ENCODE measurements at places on chromosomes 11 and 22. TPM values are rescaled to one million over a fixed set of nuclear protein-coding genes. Genes with fewer than 3 reads are reported as not detected.

GRCh38 chr11:99068832-99069231, 48.1 kb downstream of the CNTN5 start:
- H3K4me3 ChIP-seq, result no peak overlapping the region
- H3K36me3 ChIP-seq, result no peaks in the 10 kb centered on the region
- no peak for DNase-seq

The OOSP2 gene
- total RNA-seq, result not detected

DNA sequence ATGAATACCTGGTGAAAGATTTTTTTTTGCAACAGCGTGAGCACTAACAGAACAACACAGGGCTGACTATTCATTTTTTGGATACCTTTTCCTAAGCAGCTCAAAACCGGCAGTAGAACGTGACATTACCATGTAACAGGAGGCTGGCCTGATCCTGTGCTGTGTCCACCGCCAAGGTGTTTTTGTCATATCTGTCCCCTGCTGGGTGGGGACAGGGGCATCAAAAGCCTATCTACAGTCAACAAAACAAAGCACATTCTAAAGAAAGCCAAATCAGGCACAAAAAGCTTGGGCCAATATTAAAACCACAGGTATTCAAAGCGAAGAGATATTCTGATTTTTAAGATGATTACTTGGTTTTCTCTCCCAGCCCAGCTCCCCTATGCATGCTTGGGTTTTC, 151.2 kb downstream of the LRRC4C start:
- no peaks in the 10 kb centered on the region for H3K4me1 ChIP-seq
- no peaks in the 10 kb centered on the region for H3K27me3 ChIP-seq
- no peaks in the 10 kb centered on the region for H3K36me3 ChIP-seq

- no peak overlapping the region for H3K27ac ChIP-seq
- peaks cover 27% of the 10 kb centered on the region for H3K4me1 ChIP-seq
- H3K36me3 ChIP-seq, result no peaks in the 10 kb centered on the region
- H3K27me3 ChIP-seq, result no peaks in the 10 kb centered on the region
- no peak for DNase-seq
Measured at GRCh38 chr11:123505546-123506299, 75.7 kb downstream of the GRAMD1B start.

The ST14 gene
- 13.7 TPM for total RNA-seq

DNA sequence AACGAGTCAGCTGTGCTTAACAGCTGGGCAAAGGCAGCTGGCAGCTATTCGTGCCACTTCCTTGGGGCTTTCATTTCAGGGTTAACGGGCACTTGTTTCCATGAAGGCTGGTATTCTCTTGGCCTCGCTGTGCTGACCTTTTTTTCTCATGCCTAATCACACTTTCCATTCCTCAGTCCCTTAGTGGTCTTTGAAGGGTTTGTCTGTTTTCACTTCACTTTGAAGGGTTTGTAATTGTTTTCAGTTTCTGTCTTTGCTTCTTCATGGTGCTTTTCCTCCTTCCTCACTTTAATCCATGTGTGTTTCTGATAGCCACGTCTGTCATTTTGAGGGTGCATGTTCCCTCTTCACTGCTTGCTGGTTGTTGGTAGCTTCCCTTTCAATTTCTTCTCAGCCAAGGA, 24.6 kb downstream of the PPIL2 start:
- H3K4me1 ChIP-seq, result no peaks in the 10 kb centered on the region
- H3K27me3 ChIP-seq, result no peaks in the 10 kb centered on the region
- no peak overlapping the region for H3K4me3 ChIP-seq
- DNase-seq, result no peak
- no peak overlapping the region for H3K27ac ChIP-seq
- peaks cover 66% of the 10 kb centered on the region for H3K36me3 ChIP-seq

The CHRM4 gene
- total RNA-seq, result 3.6 TPM

The HBG2 gene
- 5,270 TPM for total RNA-seq

GRCh38 chr11:22670830-22671229, 4.4 kb downstream of the GAS2 start:
- H3K36me3 ChIP-seq, result no peaks in the 10 kb centered on the region
- H3K4me1 ChIP-seq, result peaks cover 14% of the 10 kb centered on the region
- no peak for DNase-seq
- no peak overlapping the region for H3K4me3 ChIP-seq
- peak overlapping the region; percentile 46 for H3K27ac ChIP-seq
- peaks cover under 1% of the 10 kb centered on the region for H3K27me3 ChIP-seq

DNA sequence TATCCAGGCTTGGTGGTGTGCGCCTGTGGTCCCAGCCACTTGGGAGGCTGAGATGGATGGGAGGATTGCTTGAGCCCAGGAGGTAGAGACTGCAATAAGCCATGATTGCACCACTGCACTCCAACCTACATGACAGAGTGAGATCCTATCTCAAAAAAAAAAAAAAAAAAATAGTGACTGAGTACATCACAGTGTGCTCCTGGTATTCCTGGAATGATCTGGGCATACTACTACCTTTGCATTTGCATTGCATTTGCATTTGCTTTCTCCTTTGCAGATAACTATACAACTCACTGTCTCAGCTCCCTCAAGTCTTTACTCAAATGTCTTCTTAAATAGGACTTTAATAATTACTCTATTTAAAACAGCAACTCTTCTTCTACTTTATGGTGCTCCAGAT, 51.8 kb downstream of the DLG2 start:
- H3K36me3 ChIP-seq, result no peaks in the 10 kb centered on the region
- H3K27ac ChIP-seq, result no peak overlapping the region
- H3K27me3 ChIP-seq, result no peaks in the 10 kb centered on the region
- DNase-seq, result no peak

The HINFP gene
- 19.5 TPM for total RNA-seq

GRCh38 chr11:100930185-100930778, 199.3 kb downstream of the PGR start:
- H3K27ac ChIP-seq, result no peak overlapping the region
- H3K4me3 ChIP-seq, result no peak overlapping the region
- peak; percentile 18 for DNase-seq
- no peaks in the 10 kb centered on the region for H3K36me3 ChIP-seq
- H3K27me3 ChIP-seq, result no peaks in the 10 kb centered on the region

The KCTD14 gene
- total RNA-seq, result 1.2 TPM

The ACR gene
- not detected for total RNA-seq

The BARX2 gene
- 0.14 TPM for total RNA-seq

DNA sequence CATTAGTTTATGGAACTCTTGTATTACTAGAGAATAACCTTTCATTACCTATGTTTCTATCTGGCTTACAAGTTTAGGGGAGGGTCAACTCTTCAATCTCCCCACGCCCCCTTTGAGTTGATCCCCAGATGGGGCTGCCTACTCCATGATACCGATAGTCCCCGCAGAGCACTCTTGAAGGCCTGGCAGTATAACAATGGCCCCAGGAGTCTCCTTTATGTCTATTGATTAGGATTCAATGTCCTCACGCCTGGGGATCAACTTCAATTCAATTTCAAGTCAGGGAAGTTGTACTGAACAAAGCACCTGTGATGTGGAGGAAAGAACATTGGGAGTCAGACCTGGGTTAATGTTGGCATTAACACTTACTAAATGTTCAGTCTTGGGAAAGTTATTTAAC, 520.2 kb downstream of the METTL15 start:
- H3K27ac ChIP-seq, result no peak overlapping the region
- no peaks in the 10 kb centered on the region for H3K36me3 ChIP-seq
- no peaks in the 10 kb centered on the region for H3K4me1 ChIP-seq
- DNase-seq, result no peak
- no peak overlapping the region for H3K4me3 ChIP-seq
- no peaks in the 10 kb centered on the region for H3K27me3 ChIP-seq

DNA sequence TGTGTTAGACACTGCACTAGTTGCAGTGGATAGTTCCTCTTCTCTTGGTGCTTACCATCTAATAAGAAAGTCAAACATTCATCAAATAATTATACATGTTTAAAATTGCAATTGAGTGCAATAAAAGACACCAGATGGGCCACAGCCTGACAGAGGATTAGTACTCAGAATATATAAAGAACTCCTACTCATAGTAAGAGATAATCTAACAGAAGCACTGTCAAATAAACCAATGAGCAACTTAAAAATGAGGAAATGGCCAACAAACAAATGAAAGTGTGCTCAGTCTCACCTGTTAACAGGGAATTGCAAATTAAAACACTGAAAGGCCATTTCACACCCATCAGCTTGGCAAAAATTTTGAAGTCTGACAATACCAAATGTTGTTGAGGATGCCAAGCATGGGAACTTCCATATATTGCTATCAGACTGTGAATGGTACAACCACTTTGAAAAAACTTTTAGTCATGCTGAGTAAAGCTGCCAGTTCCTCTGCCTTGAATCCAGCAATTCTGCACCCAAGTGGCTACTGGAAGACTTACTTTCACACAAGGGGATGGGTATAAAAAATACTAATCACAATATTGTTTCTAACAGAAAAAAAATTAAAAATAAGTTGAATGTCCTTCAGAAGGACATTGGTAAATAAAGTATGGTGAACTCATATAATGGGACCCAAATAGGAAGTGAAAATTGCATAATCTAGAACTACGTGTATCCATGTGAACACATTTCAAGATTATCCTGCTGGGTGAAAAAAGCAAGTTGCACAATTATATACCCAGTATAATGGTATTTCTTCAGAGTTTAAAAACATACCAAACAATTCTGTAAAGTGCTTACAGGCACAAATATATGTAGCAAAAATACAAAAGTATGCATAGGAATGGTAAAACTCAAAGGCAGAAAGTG, 41.4 kb upstream of the CREB3L1 start:
- DNase-seq, result no peak
- H3K27me3 ChIP-seq, result peaks cover 64% of the 10 kb centered on the region
- H3K4me3 ChIP-seq, result no peak overlapping the region
- H3K27ac ChIP-seq, result no peak overlapping the region
- H3K36me3 ChIP-seq, result no peaks in the 10 kb centered on the region
- peaks cover 2% of the 10 kb centered on the region for H3K4me1 ChIP-seq

The ADM2 gene
- 1.5 TPM for total RNA-seq

The OLFML1 gene
- total RNA-seq, result 2.2 TPM

DNA sequence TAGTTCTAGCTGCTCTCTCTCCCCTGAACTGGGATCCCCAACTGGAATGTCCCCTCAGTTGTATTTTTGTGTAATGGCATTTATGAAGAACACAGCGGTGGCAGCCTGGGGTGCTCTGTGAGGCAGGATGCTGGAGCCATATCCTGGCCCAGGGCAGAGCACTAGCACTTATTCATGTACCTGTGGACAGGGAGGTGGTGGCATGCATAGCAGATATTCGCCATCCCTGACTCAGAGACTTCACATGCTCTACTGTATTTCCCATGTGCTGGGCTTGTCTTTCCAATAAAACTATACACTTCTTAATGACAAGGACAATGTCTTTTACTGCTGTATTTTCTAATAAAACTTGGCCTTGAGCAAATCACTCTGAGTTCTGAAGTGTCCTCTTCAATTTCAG, 125.3 kb downstream of the ADAMTS15 start:
- DNase-seq, result no peak
- no peaks in the 10 kb centered on the region for H3K27me3 ChIP-seq
- H3K27ac ChIP-seq, result no peak overlapping the region
- no peaks in the 10 kb centered on the region for H3K36me3 ChIP-seq
- H3K4me1 ChIP-seq, result no peaks in the 10 kb centered on the region
- H3K4me3 ChIP-seq, result no peak overlapping the region

- no peak overlapping the region for H3K4me3 ChIP-seq
- no peak for DNase-seq
- H3K27me3 ChIP-seq, result peaks cover 3% of the 10 kb centered on the region
- no peak overlapping the region for H3K27ac ChIP-seq
Measured at GRCh38 chr11:116838321-116839084, 1.1 kb upstream of the APOA1 start.

DNA sequence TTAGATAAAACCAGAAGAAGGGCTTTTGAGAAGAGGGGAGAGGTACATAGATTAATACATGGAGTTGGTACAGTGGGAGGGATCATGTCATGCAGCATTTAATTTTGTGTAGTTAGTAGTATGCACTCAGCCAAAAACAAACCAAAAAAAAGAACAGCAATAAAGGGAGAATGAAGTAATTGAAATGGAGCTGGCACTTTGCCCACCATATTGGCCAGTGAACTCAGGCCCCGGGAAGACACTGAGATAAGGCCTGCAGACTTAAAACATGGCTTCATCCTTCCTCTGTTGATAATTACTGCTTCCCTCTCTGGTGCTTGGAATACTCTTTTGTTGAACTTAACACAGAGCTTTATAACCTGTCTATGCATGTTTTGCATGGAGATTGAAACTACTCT, 3.1 kb downstream of the PANX1 start:
- H3K36me3 ChIP-seq, result no peaks in the 10 kb centered on the region
- DNase-seq, result no peak
- H3K4me3 ChIP-seq, result no peak overlapping the region

GRCh38 chr11:64723907-64724862, 1.2 kb upstream of the NRXN2 start:
- H3K4me1 ChIP-seq, result peaks cover 5% of the 10 kb centered on the region
- H3K4me3 ChIP-seq, result no peak overlapping the region
- H3K27ac ChIP-seq, result no peak overlapping the region
- H3K36me3 ChIP-seq, result peaks cover 12% of the 10 kb centered on the region
- DNase-seq, result no peak
- peaks cover 42% of the 10 kb centered on the region for H3K27me3 ChIP-seq

The CABP4 gene
- 0.52 TPM for total RNA-seq

- no peaks in the 10 kb centered on the region for H3K27me3 ChIP-seq
- H3K36me3 ChIP-seq, result no peaks in the 10 kb centered on the region
- no peak for DNase-seq
Measured at GRCh38 chr22:36435516-36436415, 45.7 kb downstream of the TXN2 start.

DNA sequence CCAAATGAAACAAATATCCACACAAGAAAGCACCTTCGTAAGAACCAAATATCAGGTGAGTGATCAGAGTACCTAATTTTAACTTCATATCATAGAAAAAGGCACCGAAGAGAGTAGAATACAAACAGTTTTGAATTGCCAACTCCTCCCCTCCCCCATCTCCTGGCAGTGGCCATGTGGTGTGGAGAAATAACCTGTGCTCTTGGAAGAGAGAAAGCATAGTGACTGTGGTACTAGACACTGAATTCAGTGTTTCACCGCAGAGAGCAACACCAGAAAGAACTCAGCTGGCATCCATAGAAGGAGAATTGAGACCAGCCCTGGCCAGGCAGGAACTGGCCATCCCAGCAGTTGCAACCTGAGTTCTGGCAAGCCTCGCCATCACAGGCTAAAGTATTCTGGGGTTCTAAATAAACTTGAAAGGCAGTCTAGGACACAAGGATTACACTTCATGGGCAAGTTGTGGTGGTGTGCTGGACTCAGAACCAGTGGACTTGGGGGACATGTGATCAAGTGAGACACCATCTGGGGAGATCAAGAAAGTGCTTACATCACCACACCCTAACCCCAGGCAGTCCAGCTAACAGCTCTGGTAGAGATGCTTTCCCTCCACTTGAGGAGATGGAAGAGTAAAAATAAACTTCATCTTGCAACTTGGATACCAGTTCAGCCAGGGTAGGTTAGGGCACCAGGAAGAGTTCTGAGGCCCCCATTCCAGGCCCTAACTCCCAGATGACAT, 1003.2 kb downstream of the NTM start:
- H3K36me3 ChIP-seq, result no peaks in the 10 kb centered on the region
- H3K27ac ChIP-seq, result no peak overlapping the region
- no peak for DNase-seq
- H3K4me1 ChIP-seq, result no peaks in the 10 kb centered on the region

GRCh38 chr11:2275334-2276279, 5.2 kb upstream of the ASCL2 start:
- H3K27me3 ChIP-seq, result peaks cover 33% of the 10 kb centered on the region
- H3K36me3 ChIP-seq, result no peaks in the 10 kb centered on the region
- DNase-seq, result no peak
- no peak overlapping the region for H3K4me3 ChIP-seq

The CEND1 gene
- 0.19 TPM for total RNA-seq

GRCh38 chr11:62716816-62717215, 9.3 kb downstream of the GNG3 start:
- peaks cover 98% of the 10 kb centered on the region for H3K36me3 ChIP-seq
- H3K27me3 ChIP-seq, result no peaks in the 10 kb centered on the region
- H3K27ac ChIP-seq, result no peak overlapping the region
